Activated CD4-positive, alpha-beta memory T cell treated with anti-CD3 and anti-CD28 coated beads for 36 hours (primary cell): ENCODE measurements at places on chromosomes 6 and 20. TPM values are rescaled to one million over a fixed set of nuclear protein-coding genes. Genes with fewer than 3 reads are reported as not detected.

GRCh38 chr6:146190581-146190980 lies 161.7 kb downstream of the GRM1 start:
- DNase-seq = no peak

DNA sequence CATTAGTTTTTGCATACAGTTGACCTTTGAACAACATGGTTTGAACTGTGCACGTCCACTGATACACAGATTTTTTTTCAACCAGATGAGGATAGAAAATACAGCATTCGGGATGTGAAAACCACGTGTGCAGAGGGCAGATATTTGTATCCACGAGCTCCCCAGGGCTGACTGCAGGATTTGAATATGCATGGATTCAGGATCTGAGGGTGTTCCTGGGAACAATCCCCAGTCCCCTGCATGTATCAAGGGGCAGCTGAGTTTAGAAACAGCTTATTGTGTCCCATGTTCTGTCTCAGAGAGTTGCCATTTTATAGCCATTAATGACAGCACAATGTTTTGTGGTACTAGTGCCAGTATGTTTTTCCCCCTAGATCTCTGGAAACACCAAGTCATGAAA lies 53.6 kb downstream of the CD164 start:
- DNase-seq = no peak

DNA sequence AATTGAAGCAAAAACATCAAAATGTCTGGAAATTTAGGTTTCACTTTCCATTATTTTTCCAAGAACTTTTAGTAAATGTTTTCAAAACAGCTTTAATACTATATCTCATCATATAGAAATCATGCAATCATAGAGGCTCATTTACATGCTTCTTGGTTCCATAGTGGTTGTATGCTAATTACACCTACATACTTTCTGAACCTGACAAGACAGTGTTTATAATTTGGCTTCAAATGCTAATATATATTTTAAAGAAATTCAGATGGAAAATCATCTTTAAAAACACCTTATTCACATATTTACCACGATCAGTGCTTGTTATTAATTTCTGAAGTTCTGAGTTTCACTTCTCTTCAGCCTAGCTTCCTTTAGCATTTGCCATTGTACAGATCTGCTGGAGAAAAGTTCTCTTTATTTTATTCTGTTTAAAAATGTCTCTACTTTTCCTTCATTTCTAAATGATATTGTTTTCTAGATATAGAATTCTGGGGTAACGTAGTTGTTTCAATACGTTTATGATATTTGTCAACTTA lies 89.9 kb downstream of the PLCB1 start:
- DNase-seq = no peak

GRCh38 chr20:57654363-57654997 lies 34.3 kb upstream of the ZBP1 start:
- peak; percentile 66 for DNase-seq

- DNase-seq = no peak
These were observed 26.5 kb upstream of the ABT1 start for GRCh38 chr6:26570027-26570809.

DNA sequence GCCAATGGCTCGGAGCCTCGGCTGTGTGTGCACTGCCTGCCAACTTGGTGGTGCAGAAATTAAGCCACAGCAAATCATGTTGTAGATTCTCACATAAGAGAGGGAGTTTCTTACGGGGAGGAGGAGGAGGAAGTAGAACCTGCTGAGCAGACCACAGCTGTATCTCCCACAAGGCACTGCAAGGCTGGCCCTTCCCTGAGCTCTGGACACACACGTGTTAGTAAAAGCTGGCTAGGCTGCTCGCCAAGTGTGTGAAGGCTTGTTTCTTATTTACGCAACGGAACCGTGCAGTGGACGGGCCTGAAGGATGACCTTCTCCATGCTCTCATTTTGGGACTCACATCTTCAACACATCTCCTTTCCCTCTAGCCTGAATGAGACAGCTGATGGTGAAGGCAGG lies 15.7 kb upstream of the QKI start:
- no peak for DNase-seq

- peak; percentile 64 for DNase-seq
These were observed 2.1 kb downstream of the CTSZ start for GRCh38 chr20:59004763-59005522.

- DNase-seq = no peak
These were observed 66.6 kb downstream of the PHACTR3 start for GRCh38 chr20:59670786-59671492.

- DNase-seq = no peak
These were observed 88.9 kb downstream of the FHL5 start for GRCh38 chr6:96651816-96652215.

- peak; percentile 60 for DNase-seq
These were observed 19.1 kb upstream of the CHMP4B start for GRCh38 chr20:33791959-33792597.

GRCh38 chr6:25312703-25313102 lies 33.5 kb downstream of the CARMIL1 start:
- no peak for DNase-seq

GRCh38 chr6:167266830-167267555 lies 24.1 kb upstream of the UNC93A start:
- no peak for DNase-seq

- DNase-seq = no peak
These were observed 9.5 kb downstream of the GMDS start for GRCh38 chr6:2235777-2236495.

DNA sequence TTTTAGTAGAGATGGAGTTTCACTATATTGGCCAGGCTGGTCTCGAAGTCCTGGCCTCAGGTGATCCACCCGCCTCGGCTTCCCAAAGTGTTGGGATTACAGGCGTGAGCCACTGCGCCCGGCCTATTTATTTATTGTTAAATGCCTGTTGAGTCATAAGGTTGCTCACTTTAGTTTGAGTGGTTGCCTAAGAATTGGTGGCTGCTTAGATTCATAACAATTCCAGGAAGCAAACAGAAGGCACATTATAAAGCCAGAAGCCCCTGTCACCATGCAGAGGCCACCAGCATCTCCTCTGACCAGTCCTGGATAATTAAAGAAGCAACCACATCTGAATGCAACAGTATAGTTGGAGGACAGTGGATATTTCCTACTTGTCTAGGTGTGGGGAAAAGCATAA lies 24.0 kb upstream of the ARMH2 start:
- DNase-seq = no peak

GRCh38 chr6:159989492-159990480 lies 20.9 kb downstream of the IGF2R start:
- DNase-seq = no peak

DNA sequence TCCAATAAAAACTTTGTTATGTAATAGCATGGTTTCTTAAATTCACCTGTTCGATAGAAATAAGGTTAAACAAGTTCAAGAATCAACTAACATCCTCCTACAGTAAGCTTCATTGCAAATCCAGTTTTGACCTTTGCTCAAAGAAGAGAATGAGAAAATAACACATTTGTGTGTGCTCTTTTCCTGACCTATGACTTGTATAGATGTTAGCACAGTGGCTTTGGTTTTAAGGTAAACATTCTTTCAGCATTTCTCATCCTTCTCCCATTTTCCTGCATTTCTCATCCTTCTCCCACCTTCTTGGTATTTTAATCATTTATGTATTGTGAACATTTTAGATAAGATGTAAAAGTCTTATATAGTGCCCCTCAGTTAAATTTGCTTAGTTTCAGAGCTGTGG lies 73.9 kb downstream of the PLCB1 start:
- no peak for DNase-seq

GRM4 gene
- 0.05 TPM for total RNA-seq

FILIP1 gene
- total RNA-seq = not detected

FAM209B gene
- 0.93 TPM for total RNA-seq

LTB gene
- 164 TPM for total RNA-seq

PTCRA gene
- not detected for total RNA-seq

IMPG1 gene
- not detected for total RNA-seq

CST7 gene
- total RNA-seq = 83.1 TPM

MYH7B gene
- total RNA-seq = 0.61 TPM
